Type B pancreatic cell (in vitro differentiated cells): ENCODE measurements at places on chromosomes 6 and 20.

DNA sequence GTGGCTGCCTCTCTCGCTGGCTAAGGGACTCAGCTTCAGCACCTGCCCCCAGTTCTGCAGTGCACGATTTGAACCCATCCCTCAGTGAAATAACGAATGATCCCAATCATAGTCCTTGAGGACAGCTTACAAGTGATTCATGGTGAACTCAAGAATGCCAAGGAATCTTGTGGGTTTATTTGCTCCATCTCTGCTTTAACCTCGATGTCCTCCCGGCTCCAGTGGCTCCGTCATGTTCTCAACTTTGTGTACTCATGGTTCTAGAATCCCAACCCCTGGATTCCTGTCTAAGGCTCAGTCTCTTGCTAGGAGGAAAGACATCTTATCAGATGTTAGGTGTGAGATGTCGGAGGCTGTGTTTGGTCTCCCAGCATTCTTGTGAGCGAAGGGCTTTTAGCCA lies 29.0 kb upstream of the GTSF1L start:
- no peak for DNase-seq

- DNase-seq: no peak
These were observed 106.0 kb upstream of the CST7 start for GRCh38 chr20:24842918-24843715.

DNA sequence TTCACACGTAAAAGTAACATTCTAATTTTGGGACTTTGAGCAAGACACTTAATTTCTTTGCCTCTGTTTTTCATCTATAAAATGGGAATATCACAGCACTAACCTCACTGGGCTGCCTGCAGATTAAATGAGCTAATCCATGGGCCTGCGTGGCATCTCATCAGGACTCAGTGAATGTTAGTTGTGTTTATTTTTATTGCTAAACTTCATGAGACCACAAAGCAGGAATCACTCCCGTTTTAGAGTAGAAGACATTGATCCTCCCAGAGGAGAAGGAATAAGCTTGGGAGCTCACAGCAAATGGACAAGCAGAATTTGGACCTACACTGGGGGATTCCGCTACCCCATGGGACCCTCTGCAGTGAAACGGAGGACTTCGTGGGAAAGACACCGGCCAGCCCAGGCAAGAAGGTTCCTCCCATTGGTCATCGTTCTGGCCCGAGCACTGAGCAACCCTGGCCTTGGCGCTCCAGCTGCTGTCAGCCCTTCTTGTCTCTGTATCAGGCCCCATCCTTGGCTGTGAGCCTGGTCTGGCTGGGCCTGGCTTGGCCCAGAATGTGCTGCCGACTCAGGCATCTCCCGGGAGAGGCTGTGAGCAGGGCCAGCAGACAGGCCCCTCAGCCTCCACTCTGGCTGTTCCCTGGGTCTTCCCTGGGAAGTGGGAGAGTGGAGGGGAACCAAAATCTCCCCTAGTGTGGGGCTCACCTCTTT lies 79.8 kb downstream of the NFATC2 start:
- no peak for DNase-seq

- no peak for DNase-seq
These were observed 13.7 kb upstream of the ZNF831 start for GRCh38 chr20:59149678-59150504.
